ENCODE measurements at places on chromosomes 2 and 18.

DNA sequence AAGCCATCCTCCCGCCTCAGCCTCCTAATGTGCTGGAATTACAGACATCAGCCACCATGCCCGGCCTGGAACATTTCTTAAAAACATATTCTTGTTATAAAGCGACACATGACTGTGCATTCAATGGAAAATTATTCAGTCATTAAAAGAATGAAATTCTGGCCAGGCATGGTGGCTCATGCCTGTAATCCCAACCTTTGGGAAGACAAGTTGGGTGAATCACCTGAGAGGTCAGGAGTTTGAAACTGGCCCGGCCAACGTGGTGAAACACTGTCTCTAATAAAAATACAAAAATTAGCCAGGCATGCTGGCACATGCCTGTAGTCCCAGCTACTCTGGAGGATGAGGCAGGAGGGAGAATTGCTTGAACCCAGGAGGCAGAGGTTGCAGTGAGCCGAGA lies 21.6 kb upstream of the RPRD1A start:
- no peak for DNase-seq

DNA sequence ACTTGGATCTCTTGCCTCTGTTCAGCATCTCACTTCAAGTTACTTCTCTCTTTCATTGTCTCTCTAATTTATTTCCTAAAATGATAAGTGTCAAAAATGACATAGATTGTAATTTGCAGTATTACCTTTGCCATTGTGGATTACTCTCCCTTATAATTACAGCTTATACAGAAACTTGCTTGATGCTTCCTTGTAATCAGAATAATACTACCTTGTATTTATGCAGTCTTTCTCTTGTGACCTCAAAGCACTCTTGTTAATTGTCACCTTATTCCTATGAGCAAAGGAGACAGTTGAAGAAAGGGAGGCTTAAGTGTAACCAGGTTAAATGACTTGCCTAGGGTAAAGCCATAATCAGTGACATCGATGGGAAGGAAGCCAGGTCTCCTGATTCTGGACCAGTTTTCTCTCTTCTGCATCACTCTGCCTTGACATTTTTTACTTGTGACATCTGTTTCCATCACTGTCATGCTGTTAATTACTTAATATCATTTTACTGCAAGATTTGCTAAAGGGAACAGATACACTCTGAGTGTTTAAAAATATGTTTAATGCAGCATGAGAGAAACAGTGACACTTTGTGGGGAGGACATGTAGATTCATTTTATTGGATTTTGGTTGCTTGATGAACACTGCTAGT lies 388.6 kb downstream of the PARD3B start:
- DNase-seq: no peak

DNA sequence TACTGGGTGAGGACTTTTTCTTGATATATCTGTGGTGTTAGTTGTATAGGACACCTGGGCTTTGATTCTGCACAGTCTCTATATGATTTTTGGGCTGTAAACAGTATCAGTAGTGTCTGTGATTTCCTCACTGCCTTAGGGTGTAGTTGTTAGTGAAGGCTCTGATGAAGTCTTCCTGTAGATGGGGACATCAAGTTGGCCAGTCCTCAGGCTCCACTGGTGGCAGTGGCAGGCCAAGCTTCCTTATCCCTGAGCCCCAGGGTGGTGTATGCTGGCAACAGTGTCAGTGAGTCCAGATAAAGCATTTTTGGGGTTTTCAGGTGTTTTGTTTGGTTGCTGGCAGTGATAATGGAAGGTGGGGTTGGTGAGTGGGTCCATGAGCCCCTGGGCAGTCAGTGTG lies 961.4 kb downstream of the DSC3 start:
- DNase-seq: no peak

DNA sequence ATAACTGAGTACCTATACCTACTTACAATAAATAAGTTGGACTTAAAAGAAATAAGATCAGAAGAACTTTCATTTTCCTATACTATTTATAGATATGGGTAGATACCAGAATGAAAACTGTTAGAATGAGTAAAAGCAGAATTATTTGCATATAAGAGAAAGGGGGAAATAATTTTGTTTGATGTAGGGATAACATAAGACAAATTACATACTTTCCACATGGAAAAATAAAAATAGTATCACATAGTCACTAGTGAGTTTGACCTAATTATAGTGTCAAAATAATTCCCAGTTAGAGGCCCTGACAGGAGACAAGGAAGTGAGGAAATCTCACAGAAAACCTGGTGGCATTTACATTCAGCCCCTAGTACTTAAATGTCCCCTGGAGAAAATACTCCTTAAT lies 28.6 kb downstream of the KCMF1 start:
- DNase-seq: no peak

- no peak for DNase-seq
Measured at GRCh38 chr2:88707003-88707402, 15.5 kb downstream of the RPIA start.

- no peak for DNase-seq
Measured at GRCh38 chr2:175990099-175990498, 12.0 kb downstream of the LNPK start.

DNA sequence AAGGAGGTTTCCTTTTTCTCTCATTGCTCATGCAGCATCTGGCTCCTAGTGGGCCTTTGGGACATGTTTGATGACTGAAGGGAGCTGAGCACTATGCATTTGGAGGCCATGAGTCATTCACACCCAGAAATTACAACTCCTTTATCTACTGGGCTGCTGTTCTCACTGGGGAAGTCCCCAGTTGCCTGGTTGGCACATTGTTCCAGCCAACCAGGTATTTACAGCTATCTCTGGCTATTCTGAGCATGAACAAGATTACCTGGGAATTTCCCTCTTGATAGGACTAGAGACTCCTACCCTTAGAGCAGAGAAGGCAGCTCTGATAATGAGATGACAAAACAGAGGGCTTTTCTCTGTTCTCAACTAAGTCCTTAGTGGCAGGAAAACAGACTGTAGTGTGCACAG lies 206.5 kb downstream of the SETBP1 start:
- no peak for DNase-seq

DNA sequence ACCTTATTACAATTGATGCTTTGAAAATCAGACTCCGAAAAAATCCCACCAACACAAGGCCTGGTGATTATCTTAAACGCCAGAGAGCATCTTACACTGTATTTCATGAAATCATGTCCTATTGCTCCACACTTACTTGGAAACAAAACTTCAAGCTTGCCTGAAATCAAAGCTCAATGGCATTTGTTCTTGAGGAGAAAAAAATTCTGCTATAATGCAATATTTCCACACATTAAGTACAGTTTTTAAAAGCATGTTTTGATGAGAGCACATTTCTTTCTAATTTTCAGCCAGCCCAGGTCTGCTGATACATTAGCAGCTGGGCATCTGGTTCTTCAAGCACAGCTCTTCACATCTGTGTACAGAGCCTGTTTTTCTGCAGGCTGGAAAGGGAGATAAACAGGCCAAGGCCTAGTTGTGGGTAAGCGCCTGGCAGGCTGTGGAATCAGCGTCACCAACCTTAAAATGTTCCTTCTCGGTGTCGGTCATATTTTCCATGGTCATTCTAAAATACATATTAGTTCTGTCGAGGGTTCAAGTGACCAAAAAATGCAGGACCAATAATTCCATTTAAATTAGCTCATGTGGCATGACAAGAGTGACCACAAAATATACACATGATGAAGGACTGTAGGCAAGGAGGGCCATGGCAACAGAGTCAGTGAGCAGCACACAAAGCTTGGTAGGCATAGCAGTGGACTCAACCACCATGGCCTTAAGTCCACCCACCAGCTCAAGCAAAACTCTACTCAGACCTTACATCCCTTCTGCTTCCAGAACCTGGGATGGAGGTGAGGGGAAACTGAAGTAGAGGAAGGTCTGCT lies 20.9 kb downstream of the SLC8A1 start:
- no peak for DNase-seq

- DNase-seq: no peak
Measured at GRCh38 chr2:218733171-218734021, 22.8 kb downstream of the TTLL4 start.

GRCh38 chr18:48569915-48570264 lies 31.1 kb downstream of the CTIF start:
- DNase-seq: no peak

GRCh38 chr2:101064125-101064502 lies 62.0 kb downstream of the RPL31 start:
- DNase-seq: no peak

DNA sequence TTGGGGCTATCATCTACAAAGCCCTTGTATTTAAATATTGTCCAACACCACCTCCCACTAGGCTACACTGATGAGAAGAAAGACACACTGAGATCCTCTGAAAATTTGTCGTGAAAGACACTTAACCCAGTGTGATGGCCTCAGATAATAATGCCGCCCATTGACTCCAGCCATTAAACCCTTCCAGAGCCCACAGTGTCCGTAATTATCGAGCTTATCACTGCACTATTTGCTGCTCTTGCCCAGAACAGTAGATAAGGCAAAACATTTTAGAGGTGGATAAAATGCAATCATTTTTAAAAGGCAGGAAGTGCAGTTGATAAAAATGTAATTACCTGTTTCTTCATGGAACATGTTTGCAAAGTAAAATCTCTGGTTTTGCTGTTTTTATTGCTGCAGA lies 121.3 kb upstream of the DDX18 start:
- no peak for DNase-seq

- DNase-seq: no peak
Measured at GRCh38 chr2:112162341-112162740, 24.2 kb downstream of the FBLN7 start.

GRCh38 chr2:141384676-141385075 lies 746.1 kb downstream of the LRP1B start:
- DNase-seq: no peak

DNA sequence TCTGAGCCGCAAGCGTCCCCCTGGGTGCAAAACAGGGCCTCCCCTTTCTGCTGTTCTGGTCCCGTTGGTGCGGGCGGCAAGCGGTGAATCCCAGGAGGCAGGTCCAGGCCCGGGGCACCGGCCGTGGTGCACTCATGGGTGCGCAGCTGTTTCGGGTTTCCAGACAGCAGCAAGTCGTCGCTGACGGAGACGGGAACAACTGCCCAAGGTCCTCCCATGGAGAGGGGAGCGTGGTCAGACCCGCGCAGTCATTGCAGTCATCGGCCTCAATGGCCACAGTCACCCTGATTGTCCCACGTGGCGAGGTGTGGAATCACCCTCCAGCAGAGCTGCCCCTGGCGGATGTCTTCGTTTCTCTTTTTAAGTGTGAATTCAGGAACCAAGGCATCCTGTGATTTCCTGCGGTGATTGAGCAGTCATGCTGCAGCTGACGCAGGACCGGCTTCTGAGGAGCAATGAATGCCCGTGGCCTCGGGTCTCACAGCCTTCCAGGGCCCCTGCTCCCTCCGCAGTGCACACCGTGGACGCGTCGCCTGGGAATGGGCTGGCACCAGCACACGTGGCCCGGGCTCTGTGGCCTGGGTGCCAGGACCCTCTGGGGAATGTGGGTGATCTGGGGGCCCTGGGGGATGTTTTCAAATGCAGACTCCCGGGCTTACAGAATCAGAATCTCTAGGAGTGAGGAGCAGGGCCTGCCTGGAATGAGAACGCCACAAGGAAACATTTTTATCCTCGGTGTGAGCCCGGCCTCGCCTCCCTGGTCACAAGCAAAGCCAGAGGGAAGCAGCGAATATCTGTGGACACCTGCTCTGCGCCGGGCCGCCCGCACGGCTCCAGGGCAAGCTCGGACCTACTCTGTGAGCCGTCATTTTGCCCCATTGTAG lies 244.2 kb upstream of the SALL3 start:
- DNase-seq: no peak

- DNase-seq: no peak
Measured at GRCh38 chr2:220999356-220999755, 572.7 kb downstream of the EPHA4 start.

DNA sequence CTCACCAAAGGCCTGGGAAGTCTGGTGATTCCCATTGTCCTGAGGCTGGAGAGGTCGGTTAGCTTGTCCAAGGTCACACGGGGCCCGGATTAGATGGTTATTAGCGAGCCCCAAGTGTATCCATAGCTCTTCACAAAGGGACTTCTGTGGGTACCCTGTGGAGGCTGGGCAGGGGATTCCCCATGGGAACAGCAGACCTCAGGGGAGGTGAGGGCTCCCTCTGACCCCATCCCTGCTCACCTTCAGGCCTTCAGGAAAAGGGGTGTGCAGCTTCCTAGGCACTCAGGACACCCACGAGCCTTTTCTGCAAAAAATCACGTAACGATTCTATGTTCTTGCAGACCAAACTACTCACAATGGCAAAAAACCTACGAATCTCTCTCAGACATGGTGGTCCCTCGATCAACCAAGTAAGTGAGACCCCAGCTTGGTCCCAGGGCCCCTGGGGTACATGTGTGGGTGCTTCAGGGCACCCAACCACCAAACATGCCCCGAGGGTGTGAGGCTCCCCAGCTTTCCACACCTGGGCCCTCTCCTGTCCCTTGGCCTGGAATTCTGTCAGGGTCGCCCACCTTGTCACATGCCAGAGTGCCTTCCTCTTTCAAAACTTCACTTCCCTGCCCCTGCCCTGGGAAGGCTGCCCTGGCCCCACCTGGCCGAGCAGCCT lies 40.3 kb downstream of the PDIA6 start:
- DNase-seq: no peak

DNA sequence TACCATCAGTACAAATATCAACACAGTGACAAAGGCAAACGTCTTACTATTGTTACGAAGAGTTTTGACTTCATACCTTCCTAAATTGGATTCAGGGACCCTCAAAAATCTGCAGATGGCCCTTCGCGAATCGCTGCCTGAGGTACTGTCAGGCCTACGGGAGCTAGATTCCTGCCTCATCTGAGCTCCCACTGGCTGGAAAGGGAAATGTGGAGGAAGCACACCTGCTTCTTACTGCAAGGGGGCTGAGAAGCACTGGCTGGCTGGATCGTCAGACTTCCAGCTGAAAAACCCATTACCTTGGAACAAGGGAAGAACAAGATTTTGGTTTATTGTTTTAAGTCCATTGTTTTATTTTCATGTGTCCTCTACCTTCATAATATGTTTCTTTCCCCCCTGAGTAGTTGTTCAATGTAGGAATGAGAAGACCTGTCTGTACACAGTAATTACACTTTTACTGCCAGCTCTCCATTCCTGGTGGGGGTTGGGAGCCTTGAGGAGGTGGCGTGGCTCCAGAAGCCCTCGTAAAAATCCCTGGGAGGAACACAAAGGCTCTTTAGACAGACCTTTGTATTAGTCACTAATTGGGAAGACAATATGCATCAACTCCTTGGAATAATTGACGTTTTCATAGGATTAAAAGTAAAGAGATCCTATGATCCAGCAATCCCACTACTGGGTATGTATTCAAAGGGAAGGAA lies 124.1 kb upstream of the NOSTRIN start:
- no peak for DNase-seq

All from HTR-8/SVneo (cell line).